ENCODE measurements at places on chromosomes 5 and 9.

- DNase-seq = no peak
Observed at GRCh38 chr5:176996780-176997179, 9.8 kb downstream of the UIMC1 start.

- DNase-seq = no peak
Observed at GRCh38 chr5:154163327-154164248, 26.9 kb upstream of the GALNT10 start.

- DNase-seq = no peak
Observed at GRCh38 chr9:134463280-134463679, 137.0 kb downstream of the RXRA start.

- DNase-seq = no peak
Observed at GRCh38 chr5:72251386-72251785, 68.7 kb downstream of the MRPS27 start.

GRCh38 chr5:155394727-155395126 lies 381.2 kb downstream of the KIF4B start:
- no peak for DNase-seq

DNA sequence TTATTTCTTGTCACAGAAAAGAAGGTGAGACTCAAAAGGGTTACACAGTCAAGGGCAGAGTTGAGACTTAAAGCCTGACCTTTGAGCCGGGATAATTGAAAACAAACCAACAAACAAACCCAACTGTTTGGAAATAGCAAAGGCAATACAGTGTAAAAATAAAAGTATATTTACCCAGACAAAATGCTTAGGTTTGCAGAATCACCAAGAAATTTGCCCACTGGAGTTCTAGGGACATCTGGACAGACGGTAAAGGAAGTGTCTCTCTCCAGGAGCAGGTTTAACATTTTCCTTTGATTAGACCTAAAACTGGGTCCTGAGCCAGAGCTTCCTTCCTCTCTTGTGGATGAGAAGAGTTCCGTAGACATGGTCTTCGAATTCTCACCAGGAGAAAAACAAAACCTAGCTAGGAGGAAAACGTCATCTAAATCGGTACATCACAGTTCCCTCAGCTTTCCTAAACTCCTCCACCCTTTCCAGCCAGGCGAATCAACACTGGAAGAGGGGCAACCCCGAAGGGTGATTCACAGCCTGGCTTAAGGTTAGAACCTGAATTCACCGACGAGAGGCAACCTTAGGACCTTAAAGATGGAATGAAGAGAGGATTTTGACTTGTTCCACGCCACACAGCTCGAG lies 673 bp downstream of the CDC25C start:
- no peak for DNase-seq

- DNase-seq = no peak
Observed at GRCh38 chr9:130259044-130259443, 6.5 kb upstream of the HMCN2 start.

DNA sequence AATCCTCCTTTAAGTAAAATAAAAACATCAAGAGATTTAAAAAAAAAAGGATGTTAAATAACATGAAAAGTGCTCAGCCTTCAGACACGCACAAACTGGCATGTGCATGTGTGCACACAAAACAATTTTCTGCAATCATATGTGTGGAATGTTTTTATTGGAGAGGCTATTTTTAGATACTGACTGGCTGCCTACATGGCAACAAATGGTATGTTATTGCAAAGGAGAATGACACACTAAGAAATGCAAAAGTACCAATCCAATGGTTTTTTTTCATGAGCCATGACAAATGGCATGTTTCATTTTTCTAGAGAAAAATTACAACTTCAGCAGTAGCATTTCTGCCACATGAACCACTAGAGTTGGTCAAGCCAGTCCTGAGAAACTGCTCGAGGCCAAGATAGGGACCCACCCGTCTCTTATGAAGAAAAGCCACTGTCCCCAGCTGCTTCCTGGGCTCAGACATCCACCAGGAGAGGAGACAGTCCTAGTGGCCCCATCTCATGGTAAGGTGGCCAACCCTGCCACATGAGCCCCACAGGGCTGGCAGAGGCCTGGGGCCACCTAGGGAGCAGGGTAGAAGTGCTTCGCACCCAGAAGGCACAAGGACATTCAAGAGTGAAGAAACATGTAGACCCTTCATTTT lies 116.4 kb downstream of the MYO10 start:
- DNase-seq = no peak

DNA sequence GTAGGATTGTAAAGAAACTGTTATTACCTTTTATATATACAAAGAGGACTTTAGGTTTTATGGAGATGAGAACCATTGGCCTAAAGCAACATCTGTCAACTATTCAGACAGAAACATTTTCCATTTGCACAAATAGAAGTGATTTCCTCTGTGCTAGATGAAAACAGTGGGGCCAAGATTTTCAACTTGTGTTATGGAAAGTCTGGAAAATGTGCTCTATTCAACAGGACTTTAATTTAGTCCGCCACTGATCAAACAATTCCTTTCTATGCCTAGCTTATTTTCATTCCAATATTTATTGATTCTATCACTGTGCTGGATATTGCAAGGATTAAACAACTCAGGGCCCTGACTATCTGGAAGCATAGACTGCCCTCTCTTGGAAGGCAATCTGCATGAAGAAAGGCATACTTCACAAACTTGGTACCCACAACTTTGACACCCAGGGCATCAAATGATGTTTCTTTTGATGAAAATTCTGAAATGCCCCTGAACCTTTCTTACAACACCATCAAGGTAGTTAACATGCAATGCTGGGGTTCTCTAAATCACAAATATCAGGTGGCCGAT lies 126.6 kb upstream of the HMHB1 start:
- DNase-seq = no peak

DNA sequence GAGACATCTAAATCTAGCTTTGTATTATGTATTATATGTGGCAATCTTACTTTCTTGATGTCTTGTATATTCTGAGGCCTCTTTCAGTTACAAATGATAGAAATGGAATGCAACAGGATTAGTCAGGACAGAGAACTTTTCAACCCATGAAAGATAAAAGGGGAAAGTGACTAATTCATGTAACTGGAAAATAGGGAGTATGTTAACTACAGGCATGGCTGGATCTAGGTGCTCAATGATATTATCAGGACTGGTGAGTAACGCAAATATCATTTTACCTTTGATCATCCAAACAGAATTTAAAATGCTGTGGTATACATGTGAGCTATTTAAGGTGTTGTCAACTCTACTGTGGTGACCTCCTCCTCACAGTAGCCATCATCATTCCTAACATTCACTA lies 215.7 kb upstream of the GLRA1 start:
- no peak for DNase-seq

GRCh38 chr9:89161221-89161620 lies 17.4 kb downstream of the SHC3 start:
- DNase-seq = no peak

GRCh38 chr5:127055880-127056653 lies 17.2 kb downstream of the C5orf63 start:
- DNase-seq = no peak

GRCh38 chr5:74766418-74766848 lies 484 bp downstream of the GFM2 start:
- no peak for DNase-seq

GRCh38 chr5:96157841-96158291 lies 196.2 kb upstream of the ELL2 start:
- no peak for DNase-seq

DNA sequence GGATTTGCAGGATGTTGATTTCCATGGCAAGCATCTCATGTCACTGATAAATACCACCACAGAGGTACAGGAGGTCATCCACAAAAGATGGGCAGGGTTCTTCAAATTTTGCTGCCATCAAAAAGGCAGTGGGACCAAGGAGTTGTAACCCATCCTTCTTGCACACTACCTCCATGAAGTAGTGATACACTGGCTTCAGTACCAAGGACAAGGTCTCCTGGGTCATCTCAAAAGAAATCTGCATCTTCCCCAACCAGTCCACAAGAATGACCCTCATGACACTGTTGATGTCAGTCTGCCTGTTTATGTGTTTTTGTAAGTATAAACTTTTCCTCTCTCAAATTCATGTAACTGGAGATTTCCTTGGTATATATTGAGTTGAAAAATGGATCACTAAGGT lies 298.2 kb downstream of the CDH9 start:
- DNase-seq = no peak

- DNase-seq = peak; percentile 59
Observed at GRCh38 chr5:172714491-172715420, 56.2 kb downstream of the DUSP1 start.

DNA sequence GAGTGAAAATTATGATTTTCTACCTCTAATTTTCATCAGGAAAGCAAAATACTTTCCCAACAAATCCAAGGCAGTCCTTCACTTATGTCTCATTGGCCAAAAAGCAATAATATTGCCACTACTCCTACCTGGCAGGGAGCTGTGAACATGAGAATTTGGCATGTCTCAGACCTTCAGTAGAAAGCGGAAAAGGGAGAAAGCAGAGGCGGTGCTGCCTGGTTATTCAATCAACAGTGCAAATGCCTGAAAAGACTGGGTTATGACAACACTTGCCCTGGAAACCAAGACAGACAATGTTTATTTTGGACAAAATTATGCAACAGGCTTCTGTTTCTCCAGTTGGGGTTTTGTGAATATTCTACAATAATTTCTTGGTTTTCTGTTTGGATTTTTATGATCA lies 194.4 kb downstream of the TAF11L14 start:
- DNase-seq = no peak

GRCh38 chr9:112541685-112542084 lies 55.1 kb downstream of the KIAA1958 start:
- no peak for DNase-seq

GRCh38 chr5:77419644-77420582 lies 72.2 kb downstream of the WDR41 start:
- no peak for DNase-seq

DNA sequence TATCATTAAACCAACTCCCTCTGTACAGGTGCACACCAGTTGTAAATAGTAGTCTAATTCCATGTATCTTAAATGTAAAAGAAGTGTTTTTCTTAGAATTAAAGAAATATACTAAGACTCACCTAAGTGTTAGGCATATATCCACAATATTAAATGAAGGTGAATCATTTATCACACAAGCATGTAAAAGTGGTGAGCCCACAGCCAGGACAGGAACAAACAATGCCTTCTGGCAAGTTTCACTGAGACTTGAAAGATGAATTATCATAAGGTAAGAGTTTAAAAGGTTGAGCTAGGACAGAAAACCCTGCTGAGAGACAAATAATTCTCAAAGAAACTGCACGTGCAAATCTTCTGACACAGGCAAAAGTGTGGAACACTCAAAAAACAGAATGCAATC lies 832.5 kb downstream of the TAF11L14 start:
- no peak for DNase-seq

Data from progenitor cell of endocrine pancreas (in vitro differentiated cells).